Placental pericyte (primary cell): ENCODE measurements at places on chromosomes 16 and 17. TPM values are rescaled to one million over a fixed set of nuclear protein-coding genes. Genes with fewer than 3 reads are reported as not detected.

The CMTM1 gene
- 2.4 and 5.7 TPM in 2 replicates for total RNA-seq

The KIAA0753 gene
- 17.1 and 17.3 TPM in 2 replicates for total RNA-seq

The SLC47A1 gene
- total RNA-seq, result 0.14 and 0.44 TPM in 2 replicates

The AIPL1 gene
- not detected in 2 replicates for total RNA-seq

The NPW gene
- 0.22 and 1.0 TPM in 2 replicates for total RNA-seq

The PLA2G10 gene
- total RNA-seq, result not detected in 2 replicates

The ABCA6 gene
- 4.2 and 7.7 TPM in 2 replicates for total RNA-seq

The CORO7 gene
- total RNA-seq, result 26.9 and 30.5 TPM in 2 replicates

The C16orf96 gene
- under 0.01 TPM in 2 replicates for total RNA-seq

The CD79B gene
- total RNA-seq, result not detected in 2 replicates

The SMCR8 gene
- total RNA-seq, result 24.6 and 26.0 TPM in 2 replicates

The SP6 gene
- 0.22 and 0.43 TPM in 2 replicates for total RNA-seq

The KCNG4 gene
- total RNA-seq, result not detected in 2 replicates

The NLRC5 gene
- total RNA-seq, result 33.5 and 79.3 TPM in 2 replicates

The SLC5A11 gene
- 0.14 TPM in 1 of 2 replicates, not detected in the other for total RNA-seq

The SALL1 gene
- 0.22 and 4.9 TPM in 2 replicates for total RNA-seq

The ATP2A3 gene
- 19.9 and 27.6 TPM in 2 replicates for total RNA-seq

The KRTAP9-8 gene
- not detected in 2 replicates for total RNA-seq

The MOSMO gene
- 13.6 and 35.1 TPM in 2 replicates for total RNA-seq

The TMC8 gene
- not detected in 2 replicates for total RNA-seq

The CLDN7 gene
- 2.6 and 7.4 TPM in 2 replicates for total RNA-seq

The MMP2 gene
- 875 and 1,286 TPM in 2 replicates for total RNA-seq

The TMIGD1 gene
- total RNA-seq, result not detected in 2 replicates

The TADA2A gene
- total RNA-seq, result 16.0 and 16.6 TPM in 2 replicates

The GDPD1 gene
- total RNA-seq, result 0.57 and 3.1 TPM in 2 replicates

The PRAC1 gene
- not detected in 2 replicates for total RNA-seq
